ENCODE measurements at places on chromosomes 7 and 10.

DNA sequence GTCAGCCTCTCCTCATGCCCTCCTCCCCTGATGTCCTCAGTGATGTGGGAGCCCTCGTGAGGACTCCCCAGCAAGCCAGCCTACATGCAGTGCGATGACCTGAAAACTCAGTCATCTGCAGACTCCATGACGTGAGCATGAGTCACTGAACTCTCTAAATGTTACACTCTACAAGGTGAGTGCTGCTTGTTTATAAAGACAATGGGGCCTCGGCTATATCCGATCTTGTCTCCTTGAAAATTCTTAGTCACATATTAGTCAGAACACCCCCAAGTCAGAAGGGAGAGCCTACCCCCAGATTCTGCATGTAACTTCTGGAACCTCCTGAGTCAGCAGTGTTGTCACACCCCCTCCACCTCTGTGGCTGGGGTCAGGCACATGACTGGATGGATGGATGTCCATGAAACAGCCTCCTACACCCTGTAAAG is 673.8 kb downstream of the INHBA start:
- no peak for DNase-seq

- DNase-seq, result no peak
Measured at GRCh38 chr7:151366880-151367222, 25.2 kb downstream of the NUB1 start.

- DNase-seq, result no peak
Measured at GRCh38 chr7:17275749-17276671, 22.4 kb upstream of the AHR start.

GRCh38 chr10:13351340-13351915 is 3.3 kb upstream of the SEPHS1 start:
- peak; percentile 28 for DNase-seq

GRCh38 chr10:1715821-1716220 is 21.5 kb downstream of the ADARB2 start:
- DNase-seq, result no peak

GRCh38 chr10:59087486-59087885 is 89.0 kb upstream of the PHYHIPL start:
- DNase-seq, result no peak

- DNase-seq, result no peak
Measured at GRCh38 chr7:27121684-27122076, 8.9 kb downstream of the HOXA4 start.

DNA sequence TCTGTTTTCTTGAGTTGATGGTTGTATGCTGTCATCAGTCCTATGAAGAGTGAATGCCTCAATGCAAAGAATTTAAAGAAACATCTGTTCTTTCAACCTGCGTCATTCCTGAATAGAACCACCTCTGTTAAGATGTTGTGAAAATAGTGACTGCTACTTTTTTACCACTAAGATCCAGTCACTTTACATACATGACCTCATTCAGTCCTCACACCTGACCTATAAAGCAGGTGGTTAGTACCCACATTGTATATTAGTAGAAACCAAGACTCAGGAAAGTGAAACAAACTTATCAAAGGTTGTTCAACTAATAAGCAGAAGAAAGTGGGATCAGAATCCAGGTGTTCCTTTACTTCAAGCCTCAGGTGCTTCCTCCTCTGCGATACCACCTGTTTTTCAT is 64.8 kb downstream of the ITGB8 start:
- DNase-seq, result no peak

DNA sequence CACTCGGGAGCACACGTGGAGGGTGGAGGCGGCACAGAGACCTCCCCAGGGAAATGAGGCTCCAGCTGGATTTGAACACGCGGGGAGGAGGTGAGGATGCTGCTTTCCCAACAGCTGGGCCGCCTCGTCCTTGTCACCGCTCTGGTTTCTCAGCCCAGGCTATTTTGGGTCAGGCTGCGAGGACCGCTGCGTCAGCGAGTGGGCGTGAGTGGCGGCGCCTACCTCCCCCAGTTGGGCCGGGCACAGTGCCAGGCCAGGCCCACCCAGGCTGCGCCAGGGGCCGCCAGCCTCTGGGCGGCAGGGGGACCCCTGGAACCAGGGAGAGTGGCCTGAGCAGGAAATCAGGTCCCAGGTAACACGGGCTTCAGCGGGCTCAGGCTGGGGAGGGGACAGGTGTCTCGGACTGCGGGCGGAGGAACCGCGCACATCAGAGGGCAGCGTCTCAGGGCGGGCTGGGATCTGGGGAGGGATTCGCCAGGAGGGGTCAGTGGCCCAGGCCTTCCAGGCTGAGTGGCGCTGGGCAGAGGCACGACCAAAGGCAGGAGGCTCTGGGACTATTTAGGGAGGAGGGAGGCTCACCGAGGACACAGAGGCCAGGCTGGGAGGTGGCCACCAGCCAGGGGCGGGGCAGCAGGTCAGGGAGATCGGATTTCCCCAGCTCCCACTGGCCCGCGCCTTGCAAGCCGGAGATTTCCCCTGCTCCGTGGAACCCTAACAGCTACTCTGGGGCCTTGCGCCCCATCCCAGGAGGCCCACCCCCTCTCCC is 125.2 kb upstream of the RET start:
- no peak for DNase-seq

DNA sequence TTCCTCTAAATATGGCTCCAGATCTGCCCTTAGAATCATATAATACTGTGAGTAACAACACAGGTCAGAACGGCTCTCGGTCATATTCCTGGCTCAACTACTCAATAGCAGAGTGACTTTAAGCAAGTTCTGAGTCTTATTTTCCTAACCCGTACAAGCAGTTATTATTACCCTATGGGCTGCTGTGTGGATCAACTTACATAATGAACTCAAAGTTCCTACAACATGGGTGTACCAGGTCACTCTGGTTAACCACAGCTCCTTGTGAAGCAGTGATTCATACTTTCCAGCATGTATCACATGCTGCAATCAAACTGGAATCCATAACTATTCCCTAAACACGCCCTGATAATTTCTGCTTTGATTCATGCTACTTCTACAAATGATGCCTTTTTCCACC is 107.3 kb downstream of the LRRN3 start:
- no peak for DNase-seq

DNA sequence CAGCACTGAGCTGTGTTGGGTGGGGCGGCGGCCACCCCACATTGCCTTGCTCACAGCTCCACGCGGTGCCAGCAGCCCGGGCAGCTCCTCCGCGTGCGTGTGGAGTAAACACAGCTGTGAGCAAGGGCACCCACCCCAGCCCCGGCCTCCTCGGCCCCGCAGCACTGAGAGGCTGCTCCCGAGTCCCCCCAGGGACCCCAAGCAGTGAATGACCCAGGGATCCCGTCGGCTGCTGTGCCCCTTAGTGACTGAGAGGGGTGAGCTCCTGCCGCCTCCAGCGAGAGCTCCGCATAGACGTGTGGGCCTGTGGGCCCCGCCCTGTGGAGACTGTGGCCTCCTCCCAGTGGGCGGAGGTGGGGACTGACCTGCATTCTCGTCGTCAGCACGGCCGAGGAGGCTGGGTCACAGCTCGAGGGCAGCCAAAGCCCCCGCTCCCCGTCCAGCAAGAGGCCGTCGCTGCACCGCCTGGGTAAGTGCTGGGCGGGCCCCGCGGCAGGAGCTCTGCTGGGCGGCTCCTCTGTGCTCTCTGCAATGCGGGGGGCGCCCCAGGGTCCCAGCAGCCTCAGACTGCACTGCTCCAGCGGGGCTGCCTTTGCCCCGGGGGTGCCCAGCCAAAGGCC is 29.9 kb upstream of the UTF1 start:
- no peak for DNase-seq

GRCh38 chr7:138001529-138002095 is at the start of gene CREB3L2:
TSS of gene CREB3L2 (minus strand) at chr7:138002086. CDS start at chr7:138001705, 381 bp downstream.
- DNase-seq, result peak; percentile 57

DNA sequence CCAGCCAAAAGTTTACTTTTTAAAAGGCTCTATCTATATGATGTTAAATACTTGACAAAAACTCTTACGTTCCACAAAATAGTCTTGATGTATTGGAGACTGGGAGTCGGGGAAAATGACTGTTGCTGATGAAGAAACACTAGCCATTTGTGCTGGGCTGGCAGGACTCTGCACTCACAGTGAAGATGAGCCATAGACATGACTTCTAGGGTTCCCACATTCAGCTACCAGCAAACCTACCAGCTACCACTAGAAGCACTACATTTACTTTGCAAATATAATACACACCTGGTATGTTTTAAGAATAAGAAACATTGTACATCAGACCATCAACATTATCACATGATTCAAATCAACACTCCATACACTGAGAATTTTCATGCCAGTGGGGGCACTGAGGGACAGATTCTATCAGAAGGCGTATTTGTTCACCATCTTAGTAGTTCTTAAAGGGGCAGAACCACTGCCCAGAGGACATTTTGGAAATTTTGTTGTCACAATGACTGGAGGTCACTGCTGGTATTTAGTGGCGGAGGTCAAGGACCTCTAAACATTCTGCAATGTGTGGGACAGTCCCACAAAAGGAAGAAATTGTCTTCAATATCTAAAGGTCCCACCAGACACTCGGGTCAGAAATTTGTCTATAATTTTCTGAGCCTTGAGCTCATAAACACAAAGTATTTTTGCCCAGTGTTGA is 52.3 kb downstream of the PARD3 start:
- no peak for DNase-seq

DNA sequence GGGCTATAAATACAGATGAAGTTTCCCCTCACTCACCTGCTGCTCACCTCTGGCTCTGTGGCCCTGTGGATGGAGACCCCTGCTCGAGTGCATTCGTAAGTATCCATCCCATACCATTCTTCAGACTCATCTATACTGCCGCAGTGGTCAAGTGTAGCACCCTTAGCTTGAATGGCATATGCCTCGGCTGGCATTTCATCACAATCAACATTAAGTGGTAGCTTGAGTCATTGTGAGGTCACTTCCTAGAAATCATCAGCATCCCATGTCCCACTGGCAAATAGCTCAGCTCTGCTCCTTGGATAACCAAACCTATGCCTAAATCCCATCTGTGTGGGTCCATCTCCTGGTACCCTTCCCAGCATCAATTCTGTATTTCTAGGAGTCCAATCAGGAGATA is 38.2 kb downstream of the MDH2 start:
- DNase-seq, result no peak

GRCh38 chr7:155787171-155787851 is 25.0 kb downstream of the SHH start:
- DNase-seq, result no peak

DNA sequence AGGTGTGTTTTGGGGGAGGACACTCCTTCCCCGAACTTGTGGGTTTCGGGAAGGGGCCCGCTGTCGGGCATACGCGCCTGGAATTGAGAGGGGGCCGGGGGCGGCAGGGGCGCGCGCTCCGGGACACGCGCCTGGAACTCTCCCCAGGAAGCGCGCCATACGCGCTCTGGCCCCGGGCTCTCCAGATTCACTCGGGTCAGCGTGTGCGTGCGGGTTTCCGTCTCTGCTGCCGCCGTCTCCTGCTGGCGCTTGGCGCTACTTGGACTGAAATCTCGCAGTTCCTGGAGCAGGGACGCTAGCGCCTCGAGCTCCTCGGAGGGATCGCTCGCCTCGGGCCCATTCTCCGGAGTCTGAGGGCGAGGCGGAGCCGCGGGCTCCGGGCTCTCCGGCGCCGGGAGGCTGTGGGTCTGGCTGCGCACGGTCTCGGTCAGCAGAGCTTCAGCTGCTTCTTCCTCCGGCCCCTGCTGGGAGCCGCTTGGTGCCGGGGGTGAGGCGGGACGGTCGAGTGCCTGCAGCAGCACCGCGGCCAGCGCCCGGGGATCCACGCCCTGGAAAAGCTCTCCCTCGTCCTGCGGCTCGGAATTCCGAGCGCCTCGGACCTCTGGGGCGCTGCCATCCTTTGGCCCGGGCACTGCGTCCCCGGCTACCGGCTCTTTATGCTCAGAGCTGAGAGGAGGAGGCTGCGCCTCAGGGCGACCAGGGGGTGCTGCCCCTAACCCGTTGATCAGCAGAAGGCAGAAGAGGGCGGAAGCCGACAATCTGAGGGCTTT is 1.1 kb downstream of the VGF start:
- no peak for DNase-seq

DNA sequence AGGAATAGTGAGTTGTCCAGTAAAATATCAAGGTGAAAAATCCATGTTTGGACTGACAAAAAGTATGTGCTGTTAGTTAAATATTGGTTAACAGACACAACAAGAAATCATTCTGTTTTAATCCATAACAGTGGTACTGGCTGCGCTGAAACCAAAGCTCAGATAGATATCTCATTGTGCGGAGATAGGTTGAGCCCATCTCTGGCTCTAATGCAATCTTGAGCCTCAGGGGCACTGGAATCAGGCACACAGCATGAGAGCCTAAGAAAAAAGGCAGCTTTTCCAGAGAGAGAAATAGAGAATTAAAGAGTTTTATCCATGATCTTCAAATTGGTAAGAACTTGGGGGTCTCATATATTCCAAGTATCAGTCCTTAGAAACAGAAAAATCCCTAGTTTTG is 373.7 kb downstream of the HPSE2 start:
- no peak for DNase-seq

GRCh38 chr7:90839316-90839715 is 243.2 kb downstream of the CDK14 start:
- DNase-seq, result no peak

- DNase-seq, result no peak
Measured at GRCh38 chr10:113743594-113743993, 7.9 kb upstream of the PLEKHS1 start.

GRCh38 chr10:72081210-72081609 is 7.1 kb downstream of the SPOCK2 start:
- DNase-seq, result no peak

DNA sequence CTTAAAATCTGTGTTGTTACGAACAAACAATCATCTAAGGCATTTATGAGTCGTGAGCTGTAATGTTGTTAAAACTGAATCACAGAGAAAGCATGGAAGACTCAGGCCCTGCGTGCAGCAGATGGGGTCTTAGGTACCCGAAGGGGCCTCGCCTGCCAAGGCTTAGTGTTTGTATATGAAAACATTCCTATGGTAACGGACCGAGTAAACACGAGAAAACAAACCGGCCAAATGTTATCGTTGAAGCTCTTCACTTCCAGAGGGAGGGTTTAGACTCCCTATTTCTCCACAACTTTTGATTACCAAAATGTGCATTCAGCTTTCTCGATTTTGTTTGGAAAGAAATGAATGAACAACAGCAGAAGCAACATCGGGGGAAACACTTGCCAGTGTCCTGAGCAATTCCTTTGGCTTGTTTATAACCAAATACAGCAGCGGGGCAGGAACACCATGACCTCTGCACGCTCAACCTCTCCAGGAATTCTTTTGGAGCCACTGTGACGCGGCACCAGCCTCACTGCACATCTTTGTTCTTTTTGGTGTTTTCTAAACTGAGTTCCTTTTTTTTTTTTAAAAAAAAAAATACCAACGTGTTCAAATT is 121.6 kb upstream of the KLF6 start:
- no peak for DNase-seq

GRCh38 chr10:49418328-49418727 is 22.4 kb upstream of the DRGX start:
- DNase-seq, result no peak

- no peak for DNase-seq
Measured at GRCh38 chr10:27998954-27999275, at the start of gene ODAD2. TSS of gene ODAD2 (minus strand) at chr10:27999079. CDS start at chr10:27995142, 3,937 bp downstream.

Data from CD4-positive, alpha-beta T cell treated with Interferon alpha-2 for 1 hour (primary cell).